ENCODE measurements at places on chromosomes 7 and 10. TPM values are rescaled to one million over a fixed set of nuclear protein-coding genes. Genes with fewer than 3 reads are reported as not detected.

GRCh38 chr10:13053794-13054462, 46.0 kb upstream of the OPTN start:
- no peak for DNase-seq

GRCh38 chr10:1043532-1043995, 5.4 kb downstream of the IDI1 start:
- DNase-seq: no peak

DNA sequence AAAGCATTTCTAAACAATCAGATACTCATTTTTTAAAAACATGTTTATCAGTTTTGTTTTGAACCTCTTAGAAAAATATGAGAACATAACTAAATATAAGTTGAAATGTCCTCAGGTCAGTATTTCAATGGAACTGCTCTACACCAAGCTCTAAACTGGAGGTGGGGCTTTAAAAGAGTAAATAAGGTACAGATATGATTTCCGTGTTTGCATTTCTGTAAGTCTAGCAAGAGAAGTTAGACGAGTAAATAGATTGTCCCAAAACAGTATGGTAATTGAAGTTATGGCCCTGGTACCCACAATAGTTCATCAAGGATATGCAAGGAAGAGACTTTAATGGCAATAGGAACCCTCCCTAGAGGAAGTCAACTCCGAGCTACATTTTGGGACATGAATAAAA, 115.1 kb upstream of the AKR1E2 start:
- no peak for DNase-seq

DNA sequence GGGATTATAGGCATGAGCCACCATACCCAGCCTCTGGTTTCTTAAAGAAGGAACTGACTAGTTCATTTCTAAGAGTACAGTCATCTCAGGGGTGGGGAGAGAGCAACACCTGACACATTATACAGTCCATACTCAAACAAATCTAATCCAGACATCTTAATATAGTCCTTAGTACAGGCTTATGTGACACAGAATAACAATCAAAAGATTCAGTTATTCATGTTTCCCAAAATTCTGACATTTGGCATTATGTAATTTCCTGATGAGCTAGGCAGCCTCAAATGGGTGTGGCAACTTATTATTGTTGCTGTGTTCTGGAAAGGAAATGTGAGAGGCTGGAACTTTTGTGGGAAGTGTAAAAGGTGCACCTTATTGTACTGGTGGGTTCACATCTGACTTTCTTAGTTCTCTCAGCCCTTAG, 116.3 kb downstream of the WDFY4 start:
- DNase-seq: no peak

- DNase-seq: peak; percentile 31
Measured at GRCh38 chr7:98420966-98421612, 20.2 kb upstream of the BAIAP2L1 start.

GRCh38 chr7:155974186-155974897, 162.1 kb upstream of the SHH start:
- no peak for DNase-seq

DNA sequence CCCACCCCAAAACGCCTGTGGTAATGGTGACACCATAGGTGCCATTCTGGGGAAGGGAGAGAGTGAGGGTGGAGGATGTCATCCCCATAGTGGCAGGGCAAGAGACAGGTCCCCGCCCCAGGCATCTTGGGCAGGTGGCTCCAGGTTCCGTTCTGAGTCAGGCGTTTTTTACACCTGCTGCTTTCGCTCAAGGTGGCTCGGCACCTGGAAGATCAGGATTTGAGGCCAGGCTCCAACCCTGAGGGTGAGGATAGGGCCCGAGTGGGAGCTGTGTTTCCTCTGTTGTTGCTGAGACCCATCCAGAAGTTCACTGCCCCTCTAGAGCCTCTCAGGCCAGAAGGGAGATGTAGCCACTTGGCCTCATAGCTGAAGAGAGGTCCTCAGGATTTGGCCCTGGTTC, 36.6 kb upstream of the DUSP5 start:
- no peak for DNase-seq

DNA sequence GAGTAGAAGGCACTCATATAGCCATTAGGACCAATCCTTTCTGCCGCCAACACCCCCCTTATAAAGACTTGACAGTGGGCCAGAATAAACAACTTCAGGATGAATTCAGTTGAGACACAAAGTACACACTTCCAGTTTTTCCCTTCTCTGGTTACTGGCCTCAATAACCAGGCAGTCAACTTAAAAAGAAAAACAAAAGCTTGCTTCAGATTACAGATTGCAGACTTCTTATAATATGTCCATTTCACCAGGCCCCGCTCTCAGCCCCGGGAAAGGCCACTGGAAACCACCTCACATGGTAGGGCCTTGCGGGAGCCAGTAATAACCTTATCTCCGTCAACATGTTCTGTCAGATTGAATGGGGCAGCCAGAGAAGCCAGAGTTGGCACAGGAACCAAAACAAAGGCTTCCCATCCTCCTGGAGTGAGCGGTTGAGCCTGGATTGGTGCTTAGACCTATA, 108.8 kb downstream of the EGFR start:
- DNase-seq: peak; percentile 74

DNA sequence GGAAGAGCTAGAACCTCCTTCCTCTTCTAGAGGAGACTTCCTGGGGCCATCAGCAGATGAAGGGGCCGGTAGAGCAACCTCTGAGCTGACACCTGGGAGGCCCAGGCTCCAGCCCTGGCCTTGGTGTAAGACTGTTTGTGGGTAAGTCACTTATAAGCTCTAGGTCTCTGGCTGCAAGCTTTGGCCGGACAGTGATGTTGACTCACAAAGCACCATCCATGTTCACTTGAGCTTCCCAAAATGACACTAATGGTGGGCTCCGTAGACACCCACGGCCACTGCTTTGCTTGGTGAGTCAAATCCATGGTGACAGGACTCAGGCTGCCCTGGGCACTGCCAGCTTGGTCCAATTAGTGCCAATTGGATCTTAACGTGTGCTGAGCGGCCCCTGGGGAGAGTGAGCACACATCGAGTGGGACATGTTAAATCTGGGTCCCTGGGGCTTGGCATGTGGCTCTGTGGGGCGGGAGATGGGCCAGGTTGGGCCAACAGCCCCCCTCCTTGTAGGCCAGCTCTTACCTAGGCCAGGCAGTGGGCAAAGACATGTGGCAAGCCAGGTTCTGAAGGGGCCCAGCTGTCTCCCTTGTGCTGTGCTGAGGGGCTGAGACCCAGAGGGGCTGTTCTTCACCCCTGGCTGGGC, 16.7 kb downstream of the NEURL1 start:
- DNase-seq: no peak

- peak; percentile 34 for DNase-seq
Measured at GRCh38 chr10:14186245-14186644, 144.5 kb downstream of the FRMD4A start.

DNA sequence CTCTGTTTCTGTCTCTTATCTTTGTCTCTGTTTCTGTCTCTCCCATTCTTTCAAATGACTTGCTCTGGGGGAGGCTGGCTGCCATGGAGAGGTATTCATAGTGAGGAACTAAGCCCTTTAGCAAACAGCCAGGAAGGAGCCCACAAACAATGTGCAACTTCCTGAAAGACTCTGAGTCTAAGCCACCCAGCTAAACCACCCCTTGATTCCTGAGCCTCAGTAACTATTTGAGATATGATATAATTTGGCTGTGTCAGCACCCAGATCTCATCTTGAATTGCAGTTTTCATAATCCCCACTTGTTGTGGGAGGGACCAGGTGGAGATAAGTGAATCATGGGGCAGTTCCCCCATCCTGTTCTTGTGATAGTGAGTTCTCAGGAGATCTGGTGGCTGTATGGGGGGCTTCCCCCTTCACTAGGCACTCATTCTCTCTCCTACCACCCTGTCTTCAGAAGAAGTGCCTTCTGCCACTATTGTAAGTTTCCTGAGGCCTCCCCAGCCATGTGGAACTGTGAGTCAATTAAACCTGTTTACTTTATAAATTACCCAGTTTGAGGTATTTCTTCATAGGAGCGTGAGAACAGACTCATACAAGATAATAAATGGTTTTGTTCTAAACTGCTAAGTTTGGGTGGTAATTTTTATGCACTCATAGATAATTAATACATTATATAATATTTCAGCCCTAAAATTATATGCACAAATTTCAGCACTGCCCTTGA, 121.2 kb upstream of the FOXP2 start:
- no peak for DNase-seq

GRCh38 chr10:112761256-112761655, 188.8 kb upstream of the TCF7L2 start:
- DNase-seq: no peak

SPDYE8 gene
- not detected for total RNA-seq

MLXIPL gene
- 0.63 TPM for total RNA-seq

ANKRD30A gene
- total RNA-seq: not detected

TBXAS1 gene
- total RNA-seq: 7.2 TPM
